ENCODE measurements at places on chromosomes 12 and 14. TPM values are rescaled to one million over a fixed set of nuclear protein-coding genes. Genes with fewer than 3 reads are reported as not detected.

- no peak for DNase-seq
These were observed 41.8 kb upstream of the AEBP2 start for GRCh38 chr12:19397534-19397933.

DNA sequence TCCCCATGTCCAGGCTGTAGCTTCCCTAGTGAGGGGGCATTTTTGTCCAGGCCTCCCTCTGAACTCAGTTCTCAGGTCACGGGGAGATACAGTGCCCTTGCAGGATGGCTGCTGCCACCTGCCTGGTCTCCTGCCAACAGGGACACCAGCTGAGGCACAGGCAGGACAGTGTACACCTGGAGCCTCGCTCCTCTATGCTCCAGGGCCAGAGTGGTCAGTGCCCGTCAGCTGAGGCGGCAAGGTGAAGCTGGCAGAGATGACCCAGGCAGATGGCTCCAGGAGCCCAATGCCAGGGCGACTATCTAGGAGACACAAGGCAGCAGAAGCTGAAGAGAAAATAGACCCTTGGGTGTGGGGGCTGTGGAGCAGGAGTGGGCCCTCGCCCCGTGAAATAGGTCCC lies 12.6 kb downstream of the TUBA1C start:
- DNase-seq: no peak

DNA sequence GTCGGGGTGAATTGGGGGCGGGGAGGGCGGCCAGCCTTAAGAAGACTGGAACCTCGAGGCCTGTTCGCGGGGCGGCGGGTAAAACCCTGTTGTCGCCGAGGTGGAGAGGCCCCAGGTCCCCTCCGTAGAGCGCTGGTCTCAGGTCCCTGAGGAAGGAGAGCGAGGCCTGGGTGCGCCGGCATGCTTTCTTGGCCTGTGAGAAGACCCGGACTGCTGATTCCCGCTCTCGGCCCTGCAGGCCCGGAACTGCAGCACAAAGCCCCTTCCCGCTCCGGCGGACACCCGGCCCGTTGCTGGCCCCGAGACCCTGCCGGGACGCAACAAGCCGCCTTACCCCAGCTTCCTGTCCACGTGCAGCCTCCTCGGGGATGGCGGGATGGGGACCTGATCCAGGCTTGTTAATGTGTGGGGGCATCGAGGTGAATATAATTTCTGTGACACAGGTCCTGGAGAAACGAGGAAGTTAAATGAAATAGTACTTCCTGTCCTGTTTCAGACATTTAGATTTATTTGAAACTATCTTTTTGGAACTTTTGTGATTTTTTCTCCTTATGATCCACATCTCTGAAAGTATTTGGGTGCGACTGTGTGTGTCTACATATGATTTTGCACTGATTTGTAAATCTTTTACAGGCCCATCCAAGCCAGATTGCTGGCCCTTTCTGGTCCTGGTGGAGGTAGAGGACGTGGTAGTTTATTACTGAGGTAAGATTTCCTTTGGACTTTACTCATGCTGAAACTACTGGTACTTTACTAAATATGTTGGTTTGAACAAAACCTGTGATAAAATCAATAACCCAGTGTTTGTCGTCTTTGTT lies 600 bp downstream of the PNN start:
- peak; percentile 30 for DNase-seq

- no peak for DNase-seq
These were observed 33.8 kb downstream of the CREBL2 start for GRCh38 chr12:12645485-12645884.

DNA sequence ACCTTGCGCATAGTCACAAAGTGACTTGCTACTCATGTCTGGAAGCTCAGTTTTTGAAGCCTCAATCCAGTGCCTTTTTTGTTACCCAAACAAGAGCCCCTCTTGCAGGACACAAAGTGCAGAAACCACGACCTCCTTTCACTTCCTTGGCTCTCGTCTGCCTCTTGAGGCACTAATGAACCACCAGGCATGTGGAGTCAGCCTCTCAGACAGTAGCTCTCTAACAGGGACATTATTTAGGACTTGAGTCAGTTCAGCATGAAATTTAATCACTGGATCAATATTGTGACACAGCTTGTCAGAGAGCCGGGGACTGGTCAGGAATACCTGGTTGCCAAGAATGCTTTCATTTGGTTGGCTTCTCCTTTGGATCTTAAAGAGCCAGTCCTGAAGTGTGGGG lies 46.7 kb downstream of the HSPB8 start:
- DNase-seq: no peak

DNA sequence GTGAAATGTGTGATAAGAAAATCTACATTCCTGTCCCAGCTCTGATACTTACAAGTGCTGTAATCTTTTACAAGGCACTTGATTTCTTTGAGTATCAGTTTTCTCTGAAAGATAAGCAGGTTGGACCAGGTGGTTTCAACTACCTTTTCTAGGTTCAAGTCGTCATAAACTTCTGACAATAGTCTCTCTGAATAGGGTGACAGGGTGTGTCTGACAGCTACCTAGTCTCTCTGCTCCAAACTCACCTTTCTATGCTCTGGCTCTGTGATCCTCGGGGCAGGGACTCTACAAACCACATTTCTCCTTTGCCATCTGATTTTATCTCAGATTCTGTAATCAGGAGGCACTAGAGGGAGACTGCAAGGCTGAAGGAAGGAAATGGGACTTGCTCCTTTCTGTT lies 137.7 kb upstream of the SYT1 start:
- no peak for DNase-seq

DNA sequence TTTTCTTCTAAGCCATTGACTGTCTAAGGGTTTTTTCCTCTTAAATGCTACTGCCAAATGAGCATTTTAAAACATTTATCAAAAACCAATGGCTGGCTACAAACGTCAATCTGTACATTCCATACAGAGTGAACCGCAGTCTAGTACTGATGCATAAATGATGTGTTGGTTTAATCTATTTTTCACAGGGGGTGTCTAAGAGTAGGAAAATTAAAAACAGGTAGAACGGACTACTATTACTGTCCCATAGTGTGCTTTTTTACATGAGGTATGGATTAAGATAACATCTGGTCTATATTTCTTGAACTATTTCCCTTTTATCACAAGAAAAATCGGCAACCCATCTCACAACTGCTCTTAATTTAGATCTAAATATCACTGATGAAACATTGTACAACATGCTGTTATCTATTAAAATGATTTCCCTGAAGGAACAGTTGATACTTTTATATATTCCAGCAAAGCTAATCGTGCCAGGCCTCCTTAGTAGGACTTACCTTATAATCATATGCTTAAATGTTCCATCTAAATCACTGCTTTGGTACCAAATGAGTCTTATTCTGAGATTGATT lies 172.9 kb upstream of the CDKN3 start:
- no peak for DNase-seq

- DNase-seq: no peak
These were observed 2.2 kb downstream of the BAZ1A start for GRCh38 chr14:34872822-34873588.

GRCh38 chr14:75280831-75281653 lies 2.4 kb downstream of the FOS start:
- DNase-seq: no peak

DNA sequence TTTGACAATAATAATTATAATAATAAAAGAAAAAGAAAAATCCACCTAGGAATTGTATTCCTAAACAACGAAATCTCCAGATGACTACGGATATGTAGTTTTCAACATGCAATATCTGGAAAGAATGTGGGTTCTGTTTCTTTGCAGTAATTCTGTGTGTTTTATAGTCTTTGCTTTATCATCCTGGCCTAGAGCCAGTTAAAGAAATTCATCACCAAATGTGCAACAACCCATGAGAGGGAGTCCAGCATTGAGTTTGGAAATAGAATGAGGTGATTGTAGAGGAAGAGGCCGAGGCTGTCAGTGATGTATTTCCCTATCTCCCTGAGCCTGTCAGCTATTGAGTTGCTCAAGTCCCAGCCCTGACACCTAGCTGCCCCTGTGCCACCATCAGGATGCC lies 200.5 kb upstream of the DCN start:
- no peak for DNase-seq

- no peak for DNase-seq
These were observed 28.2 kb downstream of the TRAF3 start for GRCh38 chr14:102805371-102805891.

DNA sequence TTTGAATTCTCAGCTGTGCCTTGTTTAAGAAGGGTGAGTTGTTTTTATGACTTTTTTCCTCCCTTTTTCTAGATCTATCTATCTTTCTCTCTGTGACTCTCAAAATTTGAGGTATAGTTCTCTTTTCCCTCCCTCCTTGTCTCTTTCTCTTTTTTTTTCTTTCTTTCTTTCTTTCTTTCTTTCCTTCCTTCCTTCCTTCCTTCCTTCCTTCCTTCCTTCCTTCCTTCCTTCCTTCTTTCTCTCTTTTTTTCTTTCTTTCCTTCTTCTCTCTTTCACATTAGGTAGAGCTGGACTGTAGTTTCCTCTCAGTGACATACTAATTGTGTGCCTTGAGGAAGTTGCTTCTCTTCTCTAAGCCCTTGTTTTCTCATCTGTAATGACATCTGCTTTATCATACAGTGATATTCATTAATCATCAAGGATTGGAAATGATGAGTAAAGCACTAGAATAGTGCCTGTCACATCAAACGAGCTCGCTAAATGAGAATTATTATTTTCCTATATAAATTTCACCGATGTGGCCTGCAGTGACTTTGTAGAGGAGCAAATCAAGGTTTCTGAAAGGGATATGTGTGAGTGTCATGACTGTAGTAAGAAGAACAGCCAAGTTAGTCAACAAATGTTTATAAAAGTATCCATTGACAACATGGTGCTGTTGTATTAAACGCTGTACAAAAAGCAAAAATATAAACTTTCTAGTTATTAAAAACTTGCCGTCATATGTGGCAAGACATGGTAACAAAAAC lies 78.9 kb upstream of the SLC38A2 start:
- DNase-seq: no peak

- DNase-seq: no peak
These were observed 126.6 kb upstream of the CPNE8 start for GRCh38 chr12:39032034-39032433.

DNA sequence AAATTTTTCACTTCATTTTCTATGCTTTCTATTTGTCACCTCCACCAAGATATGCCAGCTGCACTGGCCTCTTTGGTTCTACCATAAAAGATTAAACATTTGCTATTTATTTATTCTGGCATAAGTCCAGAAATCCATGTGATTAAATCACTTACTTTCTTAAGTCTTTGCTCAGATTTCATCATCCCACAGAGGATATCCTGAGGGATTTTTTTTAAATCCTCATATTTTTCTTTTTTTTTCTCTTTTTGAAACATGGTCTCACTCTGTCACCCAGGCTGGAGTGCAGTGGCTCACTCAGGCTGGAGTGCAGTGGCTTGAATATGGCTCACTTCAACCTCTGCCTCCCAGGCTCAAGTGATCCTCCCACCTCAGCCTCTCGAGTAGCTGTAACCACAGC lies 645.4 kb upstream of the ATXN7L3B start:
- DNase-seq: no peak

- no peak for DNase-seq
These were observed 1095.8 kb downstream of the GALC start for GRCh38 chr14:86897224-86897623.

DNA sequence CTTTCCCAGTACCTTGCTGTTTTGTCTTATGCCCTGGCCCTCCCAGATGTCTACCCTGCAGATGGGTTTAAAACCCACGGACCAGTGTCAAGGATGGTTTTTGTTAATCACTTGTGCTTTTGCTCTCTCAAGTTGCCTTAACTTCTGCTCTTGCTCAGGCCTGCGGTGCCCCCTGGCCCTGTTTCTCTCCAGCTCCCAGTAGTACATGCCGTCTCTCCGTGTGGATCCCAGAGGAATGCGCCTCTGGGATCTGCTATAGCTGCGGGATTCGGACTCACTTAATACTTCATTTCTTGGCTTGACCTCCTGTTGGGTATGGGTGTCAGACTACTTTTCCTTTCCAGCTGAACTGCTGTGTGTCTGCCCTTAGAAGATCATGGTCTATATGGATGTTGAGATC lies 14.5 kb downstream of the PLEKHG3 start:
- DNase-seq: no peak

DNA sequence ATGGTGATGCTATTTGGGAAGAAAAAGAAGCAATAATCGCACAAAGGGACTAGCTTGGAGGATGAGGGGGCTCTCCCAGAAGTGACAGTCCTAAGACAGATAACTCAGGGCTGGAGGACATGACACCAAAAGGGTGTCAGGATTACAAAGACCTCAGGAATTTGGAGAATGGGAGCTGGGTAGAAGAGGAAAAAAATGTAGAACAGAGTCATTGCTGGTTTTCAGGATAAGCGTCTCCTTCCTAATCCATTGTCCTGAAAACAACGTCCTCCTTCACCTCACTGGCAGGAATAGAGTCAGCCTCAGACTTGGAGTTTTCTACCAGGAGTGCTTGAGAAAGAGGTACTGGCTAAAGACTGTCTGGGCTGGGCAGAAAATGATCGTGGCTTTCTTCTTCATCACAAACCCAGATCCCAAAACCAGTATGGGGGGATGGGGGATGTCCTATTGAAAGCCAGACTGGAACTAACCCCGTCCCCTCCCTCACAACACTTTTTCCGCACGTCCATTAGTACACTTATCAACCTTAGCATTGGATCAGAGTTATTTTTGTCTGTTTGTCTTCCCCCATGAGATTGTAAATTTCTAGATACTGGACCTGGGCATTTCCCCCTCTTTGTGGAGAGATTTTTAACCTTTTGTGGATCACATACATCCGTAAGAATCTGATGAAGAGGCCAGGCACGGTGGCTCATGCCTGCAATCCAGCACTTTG lies 14.3 kb downstream of the B4GALNT3 start:
- no peak for DNase-seq

DNA sequence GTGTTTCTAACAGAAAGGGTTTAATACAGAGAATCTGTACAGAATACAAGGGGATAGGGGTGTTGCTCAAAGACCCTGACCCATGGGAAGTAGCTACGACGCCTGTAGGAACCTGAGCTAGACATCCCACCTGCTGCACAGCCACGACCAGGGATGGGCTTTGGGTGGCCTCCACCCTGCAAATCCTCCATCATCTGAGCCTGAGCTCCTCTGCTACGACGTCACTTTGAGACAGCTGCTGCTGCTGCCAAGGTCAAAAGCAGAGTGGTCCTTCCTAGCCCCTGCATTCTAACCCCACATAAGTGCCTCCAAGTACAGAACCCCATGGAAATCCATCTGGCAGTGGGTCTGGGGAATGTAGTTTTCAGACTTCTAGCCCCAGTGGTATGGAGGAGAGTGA lies 43.8 kb downstream of the JAG2 start:
- DNase-seq: no peak

GRCh38 chr12:123996581-123996980 lies 23.6 kb downstream of the ZNF664 start:
- DNase-seq: no peak

GRCh38 chr12:103745962-103746361 lies 95.1 kb downstream of the NT5DC3 start:
- DNase-seq: no peak

GRCh38 chr14:62006116-62006731 lies 244.0 kb downstream of the SNAPC1 start:
- DNase-seq: no peak

Gene CD163
- total RNA-seq: 827 TPM

Gene TAS2R7
- total RNA-seq: not detected

Gene TMTC1
- 106 TPM for total RNA-seq

Gene TRPV4
- 1.8 TPM for total RNA-seq

Gene ACTN1
- total RNA-seq: 144 TPM

Gene KRT7
- 100 TPM for total RNA-seq

Gene PLEKHG3
- 34.3 TPM for total RNA-seq

Gene ERC1
- total RNA-seq: 83.2 TPM

Gene PCED1B
- total RNA-seq: 5.6 TPM

Gene KRT3
- total RNA-seq: not detected

Measured in omental fat pad (tissue), 4 donors.